ENCODE measurements at places on chromosomes 13 and 19.

DNA sequence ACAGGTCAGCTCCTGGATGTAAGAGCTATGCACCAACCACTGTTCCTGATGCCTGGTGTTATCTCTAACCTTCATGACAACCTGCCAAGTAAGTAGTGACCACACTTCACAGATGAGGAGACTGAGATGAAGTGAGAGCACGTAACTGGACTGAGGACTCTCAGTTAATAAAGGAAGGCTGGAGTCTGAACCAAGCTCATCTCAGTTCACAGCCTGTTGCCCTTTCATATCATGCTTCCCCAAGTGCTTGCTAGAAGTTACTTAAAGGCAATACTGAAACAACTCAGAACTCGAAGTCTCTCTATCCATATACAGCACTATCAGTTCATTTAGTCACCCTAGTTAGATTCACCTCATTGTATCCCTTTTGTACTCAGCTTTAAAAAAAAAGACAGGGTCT lies 119.7 kb downstream of the ABCC4 start:
- no peak for DNase-seq
- H3K36me3 ChIP-seq = peaks cover 34% of the 10 kb centered on the region
- H3K4me3 ChIP-seq = no peak overlapping the region
- H3K27ac ChIP-seq = peak overlapping the region; percentile 23

DNA sequence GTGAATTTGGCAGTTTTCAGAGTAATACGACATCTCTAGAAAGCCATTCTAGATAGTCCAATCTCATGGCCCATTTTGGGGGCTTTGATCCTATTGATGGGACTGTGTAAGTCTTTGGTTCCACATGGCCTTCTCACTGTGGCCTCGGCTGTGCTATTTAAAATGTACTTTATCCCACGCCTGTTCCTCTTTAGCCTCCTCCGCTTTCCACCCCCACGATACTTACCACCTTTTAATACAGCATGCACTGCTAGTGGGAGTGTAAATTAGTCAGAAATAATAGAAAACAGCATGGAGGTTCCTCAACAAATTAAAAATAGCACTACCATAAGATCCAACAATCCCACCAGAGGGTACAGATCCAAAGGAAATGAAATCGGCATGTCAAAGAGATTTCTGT lies 28.3 kb upstream of the CEBPG start:
- no peaks in the 10 kb centered on the region for H3K36me3 ChIP-seq
- H3K4me3 ChIP-seq = no peak overlapping the region
- no peak for DNase-seq
- no peak overlapping the region for H3K27ac ChIP-seq

GRCh38 chr13:23380534-23380933 lies 53.0 kb downstream of the SACS start:
- H3K27ac ChIP-seq = no peak overlapping the region
- peaks cover 15% of the 10 kb centered on the region for H3K27me3 ChIP-seq
- peaks cover 2% of the 10 kb centered on the region for H3K36me3 ChIP-seq
- H3K4me1 ChIP-seq = peaks cover 40% of the 10 kb centered on the region

DNA sequence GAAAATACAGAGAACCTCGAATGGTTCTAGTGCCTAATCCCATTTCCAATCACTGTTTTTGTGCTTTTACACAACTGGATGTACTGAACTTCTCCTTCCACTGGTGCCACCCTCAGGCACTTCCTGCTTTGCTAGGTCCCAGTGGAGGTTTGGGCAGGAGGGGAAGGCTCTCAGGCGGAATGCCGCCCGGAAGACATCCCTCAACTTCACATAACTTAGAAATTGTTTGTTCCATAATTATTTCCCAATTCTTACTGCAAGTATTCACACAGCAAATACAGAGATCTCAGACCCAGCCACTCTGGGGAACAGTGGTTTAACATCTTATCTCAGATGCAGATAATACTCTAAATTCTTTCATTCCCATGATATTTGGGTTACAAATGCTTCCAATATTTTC lies 195.7 kb upstream of the IPO5 start:
- no peak overlapping the region for H3K4me3 ChIP-seq
- no peaks in the 10 kb centered on the region for H3K4me1 ChIP-seq
- no peaks in the 10 kb centered on the region for H3K36me3 ChIP-seq
- H3K27ac ChIP-seq = no peak overlapping the region
- peaks cover 4% of the 10 kb centered on the region for H3K27me3 ChIP-seq

GRCh38 chr13:29490561-29490885 lies 105.0 kb downstream of the SLC7A1 start:
- H3K27ac ChIP-seq = no peak overlapping the region
- H3K27me3 ChIP-seq = peaks cover 9% of the 10 kb centered on the region
- DNase-seq = no peak
- H3K4me3 ChIP-seq = no peak overlapping the region
- H3K36me3 ChIP-seq = no peaks in the 10 kb centered on the region
- H3K4me1 ChIP-seq = no peaks in the 10 kb centered on the region

GRCh38 chr13:37365496-37365895 lies 233.1 kb downstream of the POSTN start:
- H3K27ac ChIP-seq = no peak overlapping the region
- no peak for DNase-seq
- no peak overlapping the region for H3K4me3 ChIP-seq
- H3K4me1 ChIP-seq = no peaks in the 10 kb centered on the region
- no peaks in the 10 kb centered on the region for H3K36me3 ChIP-seq
- H3K27me3 ChIP-seq = no peaks in the 10 kb centered on the region

GRCh38 chr13:22964245-22964966 lies 216.4 kb upstream of the SGCG start:
- no peaks in the 10 kb centered on the region for H3K36me3 ChIP-seq
- no peak overlapping the region for H3K27ac ChIP-seq
- DNase-seq = no peak
- H3K4me1 ChIP-seq = no peaks in the 10 kb centered on the region
- no peak overlapping the region for H3K4me3 ChIP-seq
- no peaks in the 10 kb centered on the region for H3K27me3 ChIP-seq

GRCh38 chr13:73989244-73989843 lies 144.9 kb downstream of the KLF12 start:
- no peak for DNase-seq
- H3K4me1 ChIP-seq = peaks cover 29% of the 10 kb centered on the region
- H3K27ac ChIP-seq = no peak overlapping the region
- H3K36me3 ChIP-seq = peaks cover 14% of the 10 kb centered on the region

- peaks cover 6% of the 10 kb centered on the region for H3K27me3 ChIP-seq
- no peak overlapping the region for H3K4me3 ChIP-seq
- no peak for DNase-seq
- H3K27ac ChIP-seq = no peak overlapping the region
- no peaks in the 10 kb centered on the region for H3K36me3 ChIP-seq
- H3K4me1 ChIP-seq = peaks cover 5% of the 10 kb centered on the region
These were observed 52.9 kb downstream of the SLC7A9 start for GRCh38 chr19:32816555-32817099.

DNA sequence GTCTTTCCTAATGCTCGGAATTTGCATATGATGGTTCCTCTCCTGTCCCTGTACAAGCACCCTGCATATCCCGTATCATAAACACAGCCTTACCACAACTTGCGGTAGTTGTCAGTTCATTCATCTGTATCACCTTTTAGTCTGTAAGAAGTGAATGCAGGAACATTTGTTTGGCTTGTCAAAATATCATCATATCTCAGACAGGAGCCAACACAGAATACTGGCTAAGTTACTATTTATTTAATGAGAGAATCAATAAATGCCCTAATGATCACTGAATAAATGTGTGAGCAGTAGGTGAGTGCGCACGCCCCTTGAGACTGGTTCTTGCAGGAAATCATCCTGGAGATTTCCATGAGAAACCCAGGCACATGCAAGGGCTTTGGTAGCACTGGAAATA lies 182.8 kb downstream of the MYO16 start:
- H3K4me3 ChIP-seq = no peak overlapping the region
- no peak for DNase-seq
- no peaks in the 10 kb centered on the region for H3K4me1 ChIP-seq
- H3K27me3 ChIP-seq = no peaks in the 10 kb centered on the region
- H3K27ac ChIP-seq = no peak overlapping the region

Data from activated CD8-positive, alpha-beta memory T cell treated with anti-CD3 and anti-CD28 coated beads, Interleukin-2, amount 10 ng/mL, durations not matched to agents 7 days and 5 days (primary cell).